ENCODE measurements at places on chromosomes 2 and 18.

GRCh38 chr2:207655000-207655399 lies 29.8 kb upstream of the METTL21A start:
- no peak for DNase-seq

DNA sequence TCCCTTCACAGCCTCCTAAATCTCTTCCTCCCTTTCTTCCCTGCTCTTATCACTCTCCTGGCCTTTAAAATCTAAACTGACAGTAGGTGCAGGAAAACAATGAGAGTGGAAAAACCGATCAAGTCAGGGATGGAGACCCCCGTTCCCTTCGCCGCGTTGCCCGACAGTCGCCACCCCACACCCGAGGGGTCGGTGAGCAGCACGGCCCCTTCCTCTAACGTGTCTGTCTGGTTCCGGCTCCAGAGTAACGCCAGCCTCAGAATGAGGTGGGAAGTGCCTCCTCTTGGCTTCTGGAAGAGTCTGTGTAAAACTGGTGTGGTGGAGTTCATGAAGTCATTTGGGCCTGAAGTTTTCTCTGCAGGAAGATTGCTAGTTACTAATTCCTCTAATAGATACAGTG lies 138.6 kb downstream of the NFATC1 start:
- DNase-seq = no peak

- no peak for DNase-seq
Observed at GRCh38 chr2:158782136-158782535, 13.0 kb upstream of the DAPL1 start.

DNA sequence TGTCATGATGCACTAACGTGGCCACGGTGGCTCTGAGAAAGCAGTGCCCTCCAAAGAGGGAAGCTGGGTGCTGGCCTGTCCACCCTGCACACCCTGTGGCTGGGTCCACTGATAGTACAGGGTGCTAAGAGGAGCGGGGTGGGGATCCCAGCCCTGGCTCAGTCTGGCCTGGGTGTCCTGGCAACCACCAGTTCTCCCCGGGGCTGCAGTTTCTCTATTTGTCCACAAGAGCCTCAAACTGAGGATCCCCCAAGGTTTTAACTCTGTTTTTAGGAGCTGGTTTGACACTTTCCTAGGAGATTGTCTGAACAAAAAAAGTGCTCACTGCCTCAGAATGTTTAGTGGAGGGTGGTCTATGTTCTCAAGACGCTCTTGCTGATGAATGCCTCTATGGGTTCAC lies 29.0 kb downstream of the EDAR start:
- DNase-seq = no peak

DNA sequence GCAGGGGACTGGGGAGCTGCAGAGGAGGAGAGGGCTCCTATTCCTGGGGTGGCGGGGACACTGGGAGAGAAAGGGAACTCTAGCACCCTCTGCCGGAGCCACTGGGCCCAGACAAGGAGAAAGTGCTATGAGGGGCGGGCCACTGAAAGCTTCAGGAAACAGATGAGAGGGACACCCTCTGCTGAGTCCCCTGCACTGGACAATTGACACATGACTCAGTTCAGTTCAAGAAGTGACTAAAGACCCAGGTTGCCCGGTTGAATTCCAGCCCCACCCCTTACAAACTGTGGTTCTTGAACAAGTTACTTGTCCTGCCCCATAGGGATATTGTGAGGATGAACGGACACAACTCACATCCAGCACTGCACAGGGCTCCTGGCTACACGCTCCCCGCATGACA lies 5.0 kb downstream of the RUFY4 start:
- DNase-seq = peak; percentile 8

GRCh38 chr18:41113885-41114482 lies 841.0 kb upstream of the PIK3C3 start:
- peak; percentile 87 for DNase-seq

- DNase-seq = peak; percentile 47
Observed at GRCh38 chr18:51621113-51621863, 423.8 kb upstream of the MEX3C start.

DNA sequence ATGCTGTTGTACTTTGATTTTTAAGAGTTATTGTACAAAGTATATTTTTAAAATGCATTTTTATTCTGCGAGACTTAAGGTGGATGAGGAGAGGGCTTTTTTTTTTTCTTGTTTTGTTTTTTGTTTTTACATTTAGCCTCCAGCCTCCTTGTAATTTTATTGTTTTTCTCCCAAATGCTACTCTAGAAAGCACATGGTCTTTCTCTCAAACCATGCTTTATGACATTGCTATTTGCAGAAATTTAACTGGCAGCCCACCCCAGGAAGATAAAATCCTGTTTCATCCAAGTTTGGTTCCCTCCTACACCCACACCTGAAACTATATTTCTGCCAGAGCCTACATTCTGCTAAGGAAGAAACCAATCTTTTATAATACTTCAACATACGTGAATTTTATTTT lies 184.6 kb downstream of the ARHGAP15 start:
- no peak for DNase-seq

Data from fibroblast of skin of right quadriceps (primary cell).